ENCODE measurements at places on chromosomes 13 and 19. TPM values are rescaled to one million over a fixed set of nuclear protein-coding genes. Genes with fewer than 3 reads are reported as not detected.

GRCh38 chr19:58407658-58408151, 744 bp upstream of the ZNF584 start:
- peak overlapping the region; percentile 94 for H3K4me3 ChIP-seq
- H3K27ac ChIP-seq, result peak overlapping the region; percentile 77
- no peaks in the 10 kb centered on the region for H3K36me3 ChIP-seq
- no peaks in the 10 kb centered on the region for H3K27me3 ChIP-seq
- no peak for DNase-seq

- H3K4me3 ChIP-seq, result no peak overlapping the region
- DNase-seq, result no peak
- no peaks in the 10 kb centered on the region for H3K27me3 ChIP-seq
- H3K27ac ChIP-seq, result peak overlapping the region; percentile 99
Measured at GRCh38 chr19:12783849-12784393, 7.4 kb upstream of the JUNB start.

Gene RGL3
- polyA plus RNA-seq, result not detected

DNA sequence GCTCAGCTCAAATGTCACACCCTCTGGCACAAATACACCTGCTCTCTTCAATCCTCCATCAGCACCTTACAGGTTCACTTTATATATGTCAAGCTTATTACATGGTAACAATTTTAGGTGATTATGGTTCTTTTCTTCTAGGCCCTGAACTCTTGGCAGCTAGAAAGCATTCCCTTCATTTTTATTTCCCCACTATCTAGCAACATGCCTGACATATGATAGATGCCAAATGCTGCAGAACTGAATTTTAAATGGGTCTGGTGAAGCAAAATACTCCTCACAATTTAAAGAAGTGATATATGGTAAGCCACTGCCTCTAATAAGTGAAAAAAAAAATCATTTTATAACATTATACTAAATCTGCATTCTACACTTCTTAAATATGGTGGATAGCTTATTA, 95.2 kb downstream of the USP12 start:
- no peak for DNase-seq
- H3K4me1 ChIP-seq, result no peaks in the 10 kb centered on the region
- no peak overlapping the region for H3K4me3 ChIP-seq
- H3K27ac ChIP-seq, result no peak overlapping the region

Gene COX7A1
- polyA plus RNA-seq, result not detected

Gene MUC16
- polyA plus RNA-seq, result not detected

Gene AKAP8
- polyA plus RNA-seq, result 23.6 TPM

DNA sequence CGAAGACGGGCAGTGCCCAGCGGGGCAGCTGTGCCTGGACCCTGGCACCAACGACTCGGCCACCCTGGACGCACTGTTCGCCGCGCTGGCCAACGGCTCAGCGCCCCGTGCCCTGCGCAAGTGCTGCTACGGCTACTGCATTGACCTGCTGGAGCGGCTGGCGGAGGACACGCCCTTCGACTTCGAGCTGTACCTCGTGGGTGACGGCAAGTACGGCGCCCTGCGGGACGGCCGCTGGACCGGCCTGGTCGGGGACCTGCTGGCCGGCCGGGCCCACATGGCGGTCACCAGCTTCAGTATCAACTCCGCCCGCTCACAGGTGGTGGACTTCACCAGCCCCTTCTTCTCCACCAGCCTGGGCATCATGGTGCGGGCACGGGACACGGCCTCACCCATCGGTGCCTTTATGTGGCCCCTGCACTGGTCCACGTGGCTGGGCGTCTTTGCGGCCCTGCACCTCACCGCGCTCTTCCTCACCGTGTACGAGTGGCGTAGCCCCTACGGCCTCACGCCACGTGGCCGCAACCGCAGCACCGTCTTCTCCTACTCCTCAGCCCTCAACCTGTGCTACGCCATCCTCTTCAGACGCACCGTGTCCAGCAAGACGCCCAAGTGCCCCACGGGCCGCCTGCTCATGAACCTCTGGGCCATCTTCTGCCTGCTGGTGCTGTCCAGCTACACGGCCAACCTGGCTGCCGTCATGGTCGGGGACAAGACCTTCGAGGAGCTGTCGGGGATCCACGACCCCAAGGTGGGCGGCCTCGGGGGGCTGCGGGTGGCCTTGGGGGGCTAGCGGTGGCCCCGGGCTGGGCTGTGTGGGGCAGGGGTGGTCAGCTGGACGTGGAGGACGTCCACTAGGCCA, 4.8 kb downstream of the GRIN3B start:
- peaks cover 5% of the 10 kb centered on the region for H3K36me3 ChIP-seq
- H3K27ac ChIP-seq, result no peak overlapping the region
- H3K27me3 ChIP-seq, result peaks cover 8% of the 10 kb centered on the region
- DNase-seq, result no peak

Gene TUBA3C
- polyA plus RNA-seq, result not detected

Gene CEACAM7
- polyA plus RNA-seq, result not detected

- no peak overlapping the region for H3K4me3 ChIP-seq
- DNase-seq, result no peak
- no peaks in the 10 kb centered on the region for H3K36me3 ChIP-seq
- peaks cover 26% of the 10 kb centered on the region for H3K4me1 ChIP-seq
Measured at GRCh38 chr19:46625731-46626130, 842 bp upstream of the PTGIR start.

Gene SLC10A2
- polyA plus RNA-seq, result not detected

GRCh38 chr19:42606660-42607351, 12.1 kb upstream of the CEACAM8 start:
- H3K27me3 ChIP-seq, result no peaks in the 10 kb centered on the region
- H3K4me1 ChIP-seq, result no peaks in the 10 kb centered on the region
- no peak overlapping the region for H3K4me3 ChIP-seq
- peak; percentile 40 for DNase-seq
- no peak overlapping the region for H3K27ac ChIP-seq

Gene C19orf18
- not detected for polyA plus RNA-seq

Gene HPN
- polyA plus RNA-seq, result 0.57 TPM

Gene GNG7
- polyA plus RNA-seq, result 2.2 TPM

- H3K27me3 ChIP-seq, result no peaks in the 10 kb centered on the region
- DNase-seq, result no peak
- H3K4me3 ChIP-seq, result no peak overlapping the region
- peaks cover 60% of the 10 kb centered on the region for H3K36me3 ChIP-seq
- no peak overlapping the region for H3K27ac ChIP-seq
Measured at GRCh38 chr19:7366701-7367420, 18.1 kb downstream of the ARHGEF18 start.

- H3K4me3 ChIP-seq, result no peak overlapping the region
- H3K27ac ChIP-seq, result peak overlapping the region; percentile 98
- H3K27me3 ChIP-seq, result no peaks in the 10 kb centered on the region
- peaks cover 44% of the 10 kb centered on the region for H3K4me1 ChIP-seq
Measured at GRCh38 chr19:49894879-49895565, 1.7 kb downstream of the IL4I1 start.

DNA sequence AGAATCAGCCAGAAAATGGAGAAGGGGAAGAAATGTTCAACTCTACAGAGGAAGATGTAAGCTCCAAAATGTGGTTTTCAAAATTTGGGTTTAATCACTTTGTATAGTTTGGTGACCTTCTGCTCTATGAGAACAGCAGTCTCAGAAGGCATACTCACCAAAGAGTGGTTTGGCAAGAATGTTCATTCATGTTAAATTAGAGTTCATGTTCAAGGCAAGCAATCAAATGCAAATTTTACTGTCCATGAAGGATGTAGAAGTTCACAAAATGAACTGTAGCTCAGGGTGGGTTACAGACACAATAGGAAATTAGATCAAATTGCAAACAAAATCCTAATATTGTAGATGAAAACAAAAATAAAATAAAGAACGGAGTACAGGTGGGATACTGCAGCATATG, 606.7 kb upstream of the PCDH20 start:
- no peak overlapping the region for H3K4me3 ChIP-seq
- no peak for DNase-seq
- H3K27me3 ChIP-seq, result no peaks in the 10 kb centered on the region
- H3K4me1 ChIP-seq, result no peaks in the 10 kb centered on the region

GRCh38 chr19:51660975-51661600, 14.5 kb upstream of the SIGLEC14 start:
- no peaks in the 10 kb centered on the region for H3K27me3 ChIP-seq
- no peak overlapping the region for H3K27ac ChIP-seq
- peak; percentile 30 for DNase-seq
- peaks cover 3% of the 10 kb centered on the region for H3K4me1 ChIP-seq
- no peaks in the 10 kb centered on the region for H3K36me3 ChIP-seq
- H3K4me3 ChIP-seq, result no peak overlapping the region

DNA sequence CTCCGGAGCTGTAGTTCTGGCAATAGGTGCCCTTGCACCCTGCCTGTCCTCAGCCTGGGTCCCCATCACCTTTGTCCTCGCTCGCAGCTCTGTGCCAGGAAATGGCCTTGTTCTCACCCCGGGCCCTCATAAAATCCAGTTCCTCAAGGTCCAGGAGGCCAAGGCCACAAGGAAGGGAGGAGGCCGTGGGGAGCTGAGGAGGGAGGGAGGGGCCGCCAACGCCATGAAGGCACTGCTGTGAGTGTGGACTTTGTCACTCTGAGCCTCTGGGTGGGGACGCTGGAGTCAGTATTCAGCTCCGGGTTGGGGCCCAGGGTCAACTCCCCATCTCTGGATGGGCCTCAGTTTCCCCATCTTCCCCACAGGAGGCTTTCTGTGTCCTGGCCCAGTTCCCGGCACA, 9.2 kb upstream of the GNA11 start:
- H3K36me3 ChIP-seq, result no peaks in the 10 kb centered on the region
- H3K27me3 ChIP-seq, result no peaks in the 10 kb centered on the region
- DNase-seq, result no peak
- no peak overlapping the region for H3K4me3 ChIP-seq

DNA sequence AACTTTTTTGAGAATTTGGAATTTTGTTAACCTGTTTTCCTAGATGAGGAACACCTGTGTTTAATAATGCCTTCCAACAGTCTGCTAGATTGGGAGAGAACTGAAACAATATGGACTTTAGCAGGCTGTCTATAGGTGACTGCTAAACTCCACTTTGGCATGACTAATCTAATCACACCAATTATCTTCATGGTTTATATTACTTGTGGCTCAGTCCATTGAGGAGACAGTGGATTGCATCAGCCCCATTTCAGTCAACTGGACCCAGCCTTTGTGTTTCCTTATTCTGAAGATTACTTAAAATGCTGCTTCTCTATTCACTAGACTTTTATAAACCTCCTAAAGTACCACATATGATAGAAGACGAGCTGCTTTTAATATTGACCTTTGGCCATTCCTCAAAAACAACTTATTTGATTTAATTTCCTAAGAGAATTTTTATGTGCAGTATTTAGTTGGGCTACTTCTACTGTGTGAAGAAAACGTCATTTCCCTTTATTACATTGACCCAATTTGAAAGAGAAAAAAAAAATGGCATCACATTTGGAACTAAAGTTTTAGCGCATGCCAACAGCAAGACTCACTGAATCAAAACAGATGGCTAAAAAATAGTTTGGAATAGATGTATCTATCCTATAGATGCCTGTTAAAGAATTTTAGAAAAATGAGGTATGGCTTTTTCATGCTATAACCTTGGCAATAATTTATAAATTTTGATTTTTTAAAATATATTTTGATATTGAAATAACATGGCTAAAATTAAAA, 295.8 kb downstream of the NDFIP2 start:
- no peak overlapping the region for H3K27ac ChIP-seq
- no peak overlapping the region for H3K4me3 ChIP-seq
- no peaks in the 10 kb centered on the region for H3K27me3 ChIP-seq
- DNase-seq, result no peak

DNA sequence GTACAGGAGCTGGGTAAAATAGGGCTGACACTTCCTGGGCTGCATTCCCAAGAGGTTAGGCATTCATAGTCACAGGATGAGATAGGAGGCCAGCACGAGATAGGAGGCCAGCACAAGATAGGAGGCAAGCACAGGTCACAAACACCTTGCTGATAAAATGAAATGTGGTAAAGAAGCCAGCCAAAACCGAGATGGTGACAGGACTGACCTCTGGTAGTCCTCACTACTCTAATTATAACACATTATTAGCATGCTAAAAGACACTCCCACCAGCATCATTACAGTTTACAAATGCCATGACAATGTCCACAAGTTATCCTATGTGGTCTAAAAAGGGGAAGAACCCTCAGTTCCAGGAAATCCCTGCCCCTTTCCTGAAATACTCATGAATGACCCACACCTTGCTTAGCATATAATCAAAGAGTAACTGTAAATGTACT, 20.9 kb upstream of the IGSF23 start:
- no peaks in the 10 kb centered on the region for H3K4me1 ChIP-seq
- H3K27me3 ChIP-seq, result no peaks in the 10 kb centered on the region
- no peak for DNase-seq
- H3K4me3 ChIP-seq, result no peak overlapping the region
- H3K36me3 ChIP-seq, result no peaks in the 10 kb centered on the region

DNA sequence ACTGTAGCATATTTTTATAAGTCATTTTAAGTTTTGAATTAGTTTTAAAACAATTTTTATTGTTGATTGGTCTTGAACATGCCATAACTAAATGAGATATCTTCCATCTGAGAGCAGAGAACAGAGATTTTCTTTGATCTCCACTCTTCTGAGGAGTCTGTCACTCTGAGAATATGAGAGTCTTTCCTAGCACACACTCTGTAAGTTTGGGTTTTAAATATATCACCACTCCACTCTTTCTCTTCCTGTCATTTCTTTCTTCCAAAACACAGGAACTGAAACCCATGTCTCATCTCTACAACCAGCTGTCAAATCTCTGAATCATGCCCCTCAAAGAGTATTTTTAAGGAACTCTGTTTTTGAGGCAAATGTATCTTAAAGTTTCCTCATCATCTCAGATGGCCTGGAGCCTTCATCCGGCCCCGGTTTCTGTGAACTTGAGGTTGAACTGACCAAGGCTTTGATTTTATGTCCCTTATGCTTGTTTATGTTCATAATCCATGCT, 698.2 kb upstream of the SGCG start:
- no peaks in the 10 kb centered on the region for H3K27me3 ChIP-seq
- no peaks in the 10 kb centered on the region for H3K36me3 ChIP-seq
- no peaks in the 10 kb centered on the region for H3K4me1 ChIP-seq
- no peak for DNase-seq
- H3K27ac ChIP-seq, result no peak overlapping the region

- H3K36me3 ChIP-seq, result no peaks in the 10 kb centered on the region
- no peaks in the 10 kb centered on the region for H3K27me3 ChIP-seq
- peak; percentile 64 for DNase-seq
- peak overlapping the region; percentile 31 for H3K27ac ChIP-seq
Measured at GRCh38 chr19:57171551-57172081, 4.3 kb upstream of the DUXA start.

GRCh38 chr19:17079710-17080439, 4.3 kb downstream of the MYO9B start:
- H3K36me3 ChIP-seq, result no peaks in the 10 kb centered on the region
- no peaks in the 10 kb centered on the region for H3K27me3 ChIP-seq
- DNase-seq, result peak; percentile 86
- H3K4me1 ChIP-seq, result peaks cover 47% of the 10 kb centered on the region
- H3K4me3 ChIP-seq, result no peak overlapping the region

- H3K36me3 ChIP-seq, result no peaks in the 10 kb centered on the region
- no peak overlapping the region for H3K4me3 ChIP-seq
- H3K27me3 ChIP-seq, result no peaks in the 10 kb centered on the region
- no peaks in the 10 kb centered on the region for H3K4me1 ChIP-seq
Measured at GRCh38 chr13:28470296-28470695, 24.6 kb downstream of the FLT1 start.

- no peaks in the 10 kb centered on the region for H3K27me3 ChIP-seq
- H3K4me1 ChIP-seq, result no peaks in the 10 kb centered on the region
- H3K27ac ChIP-seq, result no peak overlapping the region
Measured at GRCh38 chr19:46670813-46671212, 9.8 kb upstream of the DACT3 start.

Gene CD22
- 1.8 TPM for polyA plus RNA-seq

GRCh38 chr13:20708216-20708615, 4.7 kb downstream of the IL17D start:
- DNase-seq, result no peak
- no peak overlapping the region for H3K4me3 ChIP-seq
- H3K4me1 ChIP-seq, result peaks cover 6% of the 10 kb centered on the region
- H3K27me3 ChIP-seq, result no peaks in the 10 kb centered on the region
- H3K27ac ChIP-seq, result no peak overlapping the region

Measured in CD4-positive, alpha-beta memory T cell (primary cell).